NCI-H2171 treated with DMSO at 0.1 percent for 48 hours (cell line): ENCODE measurements at places on chromosomes 5 and 9.
A peak's percentile ranks its signal among the peaks of the same experiment; 100 is the strongest.

GRCh38 chr9:120528829-120529228 lies 51.1 kb downstream of the CDK5RAP2 start:
- DNase-seq: no peak

DNA sequence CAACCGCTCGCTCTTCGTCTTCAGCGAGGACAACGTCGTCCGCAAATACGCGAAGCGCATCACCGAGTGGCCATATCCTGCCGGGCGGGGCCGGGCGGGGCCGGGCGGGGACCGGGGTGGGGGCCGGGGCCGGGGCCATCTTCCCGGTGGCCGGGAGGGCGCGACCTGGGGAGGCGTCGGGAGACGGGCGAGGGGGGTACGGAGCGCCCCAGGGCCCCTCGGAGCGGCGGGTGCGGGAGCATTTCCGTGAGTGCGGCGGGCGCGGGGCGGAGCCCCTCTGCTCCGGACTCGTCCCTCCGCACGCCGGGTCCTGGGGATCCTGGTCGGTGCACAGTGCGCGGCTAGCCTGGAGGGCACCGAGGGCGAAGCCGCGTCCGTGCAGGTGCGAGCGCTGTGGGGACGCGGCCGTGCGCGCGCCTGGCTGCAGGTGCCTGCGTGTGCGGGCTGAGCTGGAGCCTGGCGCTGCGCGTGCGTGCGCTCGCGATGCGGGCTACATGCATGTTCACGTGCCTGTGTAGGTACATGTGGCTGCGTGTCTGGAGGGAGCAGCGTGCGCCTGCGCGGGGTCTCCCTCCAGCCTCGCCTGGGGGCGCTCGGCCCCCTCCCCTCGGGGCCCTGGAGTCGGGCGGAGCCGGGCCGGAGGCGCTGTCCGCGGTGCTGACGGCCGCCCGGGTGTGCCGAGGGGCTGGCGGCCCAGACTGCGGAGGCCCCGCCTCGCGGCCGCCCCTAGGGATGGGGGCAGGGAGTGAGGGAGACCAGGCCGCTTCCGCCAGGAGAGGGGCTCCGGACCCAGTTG lies 762 bp downstream of the CACNA1B start:
- peak; percentile 44 for DNase-seq

GRCh38 chr5:151868451-151868850 lies 56.2 kb downstream of the GLRA1 start:
- DNase-seq: no peak

- DNase-seq: no peak
Observed at GRCh38 chr9:133106511-133107244, 14.4 kb downstream of the RALGDS start.

DNA sequence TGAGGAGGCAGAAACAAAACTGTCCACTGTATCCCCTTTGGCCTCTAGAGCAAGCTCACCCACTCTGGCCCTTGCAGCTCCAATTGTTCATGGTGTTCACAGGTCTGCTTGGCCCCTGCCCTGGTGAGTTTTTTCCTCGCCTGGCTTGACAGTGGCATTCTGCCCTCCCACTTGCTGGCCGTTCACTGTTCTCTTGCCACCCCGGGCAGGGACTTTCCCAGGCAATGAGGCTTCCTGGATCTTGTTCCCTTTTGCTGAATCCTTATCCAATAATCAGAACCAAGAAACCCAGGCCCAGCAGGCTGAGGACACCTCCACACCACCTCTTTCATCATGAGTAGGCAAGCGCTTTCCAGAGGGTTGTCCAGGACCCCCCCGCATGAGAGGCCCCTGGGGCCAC lies 31.2 kb downstream of the ZNF618 start:
- no peak for DNase-seq

- no peak for DNase-seq
Observed at GRCh38 chr9:19269582-19269981, 39.1 kb downstream of the DENND4C start.
